ENCODE measurements at places on chromosomes 4 and X.

- no peak for DNase-seq
Measured at GRCh38 chr4:34732176-34732950, 1512.0 kb downstream of the ARAP2 start.

- no peak for DNase-seq
Measured at GRCh38 chr4:26406346-26406975, 83.8 kb downstream of the CCKAR start.

- no peak for DNase-seq
Measured at GRCh38 chr4:96646146-96646545, 806.3 kb downstream of the PDHA2 start.

GRCh38 chr4:81806485-81806884 lies 334.8 kb upstream of the RASGEF1B start:
- no peak for DNase-seq

DNA sequence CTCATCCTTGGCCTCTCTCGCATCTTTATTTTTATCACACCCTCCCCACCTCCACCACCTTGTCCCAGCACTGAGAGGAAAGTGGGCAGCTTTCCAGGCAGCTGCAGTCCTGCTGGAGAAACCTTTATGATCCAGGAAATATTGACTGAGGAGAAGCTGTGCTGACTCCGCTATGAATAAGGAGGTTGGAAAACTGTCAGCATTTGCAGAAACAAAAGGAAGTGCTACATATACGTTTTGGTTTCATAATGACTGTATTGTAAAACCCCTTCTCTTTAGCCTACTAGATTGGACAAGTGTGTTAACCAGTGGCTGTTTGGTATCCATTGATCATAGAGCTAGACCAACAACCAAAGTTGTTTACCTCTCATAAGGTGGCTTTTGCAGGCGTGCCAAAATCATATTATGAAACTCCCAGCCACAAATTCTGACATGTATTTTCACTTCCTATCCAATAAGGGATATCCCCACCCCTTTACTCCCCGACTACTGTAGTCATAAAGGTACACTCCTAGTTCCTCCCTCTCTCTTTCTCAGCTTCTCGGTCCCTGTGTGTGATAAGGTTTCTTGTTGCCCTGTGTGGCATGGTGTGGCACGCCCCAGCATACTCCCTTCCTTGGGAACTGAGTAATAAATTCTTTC lies 88.4 kb downstream of the GPR143 start:
- DNase-seq = peak; percentile 16

- DNase-seq = no peak
Measured at GRCh38 chrX:936979-937769, 275.3 kb downstream of the CRLF2 start.

DNA sequence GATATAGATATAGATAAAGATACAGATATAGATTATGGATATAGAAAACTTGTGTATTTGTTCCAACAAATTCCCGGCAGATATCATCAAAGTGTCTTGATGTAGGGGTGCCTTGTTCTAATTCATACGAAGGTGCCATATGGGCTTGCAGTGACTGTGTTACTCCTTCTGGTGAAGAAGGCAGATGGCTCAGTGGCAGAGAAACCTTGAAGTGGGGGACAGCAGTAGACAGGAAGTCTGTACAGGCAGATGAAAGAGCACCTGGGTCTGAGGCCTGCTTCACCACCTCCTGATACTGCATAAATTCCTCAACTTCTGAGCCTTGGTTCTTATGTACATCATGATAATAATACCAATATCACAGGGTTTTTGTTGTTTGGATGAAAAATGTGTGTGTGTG lies 179.5 kb upstream of the GATB start:
- no peak for DNase-seq

DNA sequence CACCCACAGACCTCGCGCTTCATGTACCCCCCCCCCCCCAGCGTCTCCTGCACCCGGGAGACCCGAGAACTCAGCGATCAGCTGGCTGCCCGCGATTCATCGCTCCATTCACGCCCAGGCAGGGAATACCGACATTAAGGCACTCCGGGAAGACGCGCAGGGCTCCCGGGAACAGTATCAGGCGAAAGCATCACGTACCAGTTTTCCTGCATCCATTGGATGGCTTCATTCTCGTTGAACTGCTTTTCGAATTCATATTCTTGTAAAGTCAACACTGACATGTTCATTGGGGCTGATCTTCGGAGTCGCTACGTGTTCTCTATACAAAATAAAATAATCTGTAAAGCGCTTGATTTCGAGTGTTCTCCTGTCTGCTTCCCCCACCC lies 373 bp downstream of the ELOVL6 start:
- no peak for DNase-seq

Measured in T-helper 2 cell (primary cell).